ENCODE measurements at places on chromosomes 16 and 17.
A peak's percentile ranks its signal among the peaks of the same experiment; 100 is the strongest.

GRCh38 chr17:4001048-4001590 is 36.9 kb upstream of the ATP2A3 start:
- DNase-seq: no peak

DNA sequence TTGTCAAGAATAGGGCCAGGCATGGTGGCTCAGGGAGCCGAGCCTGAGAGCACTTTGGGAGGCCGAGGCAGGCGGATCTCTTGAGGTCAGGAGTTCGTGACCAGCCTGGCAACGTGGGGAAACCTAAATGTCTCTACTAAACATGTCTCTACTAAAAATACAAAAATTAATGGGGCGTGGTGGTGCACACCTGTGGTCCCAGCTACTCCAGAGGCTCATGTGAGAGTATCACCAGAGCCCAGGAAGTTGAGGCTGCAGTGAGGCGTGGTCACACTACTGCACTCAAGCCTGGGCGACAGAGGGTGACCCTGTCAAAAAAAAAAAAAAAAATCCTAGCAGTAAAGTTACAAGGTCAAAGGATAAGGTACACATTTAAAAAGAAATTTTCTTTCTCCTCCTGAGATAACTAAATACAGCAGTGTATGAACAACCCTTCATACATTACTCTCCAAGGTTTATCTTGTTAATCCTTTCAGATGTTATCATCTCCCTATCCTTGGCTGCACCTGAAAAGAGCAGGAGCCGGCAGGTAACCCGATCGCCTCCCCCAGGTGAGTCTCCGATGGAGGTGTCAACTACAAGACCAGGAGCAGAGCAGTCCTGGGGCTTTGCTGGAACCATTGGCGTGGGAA is 122.3 kb downstream of the GOSR1 start:
- DNase-seq: no peak

DNA sequence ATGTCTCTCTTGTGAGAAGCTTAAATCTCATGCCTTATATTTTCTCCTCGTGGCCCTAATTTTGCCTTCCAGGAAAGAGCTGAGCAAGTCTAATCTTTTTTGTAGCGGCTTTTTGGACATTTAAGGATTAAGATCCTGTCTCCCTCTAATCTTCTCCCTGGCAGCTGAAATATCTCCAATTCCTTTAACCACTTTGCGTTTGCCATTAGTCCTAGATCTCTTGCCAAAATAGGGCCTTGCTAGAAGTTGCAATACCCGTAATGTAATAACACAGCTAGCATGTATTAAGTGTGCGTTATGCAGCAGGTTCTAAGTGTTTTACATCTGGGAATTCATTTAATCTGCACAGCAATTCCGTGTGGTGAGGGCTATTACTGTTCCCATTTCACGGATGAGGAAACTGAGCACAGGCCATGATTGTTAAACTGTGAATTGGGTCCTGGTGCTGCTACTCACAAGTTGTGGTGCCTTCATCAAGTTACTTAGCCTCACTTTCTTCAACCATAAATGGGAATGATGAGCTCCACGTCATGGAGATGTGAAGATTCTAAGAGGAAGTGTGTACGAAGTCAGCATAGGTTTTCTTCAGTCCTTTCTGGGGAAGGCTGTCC is 198.9 kb upstream of the ASIC2 start:
- DNase-seq: no peak

DNA sequence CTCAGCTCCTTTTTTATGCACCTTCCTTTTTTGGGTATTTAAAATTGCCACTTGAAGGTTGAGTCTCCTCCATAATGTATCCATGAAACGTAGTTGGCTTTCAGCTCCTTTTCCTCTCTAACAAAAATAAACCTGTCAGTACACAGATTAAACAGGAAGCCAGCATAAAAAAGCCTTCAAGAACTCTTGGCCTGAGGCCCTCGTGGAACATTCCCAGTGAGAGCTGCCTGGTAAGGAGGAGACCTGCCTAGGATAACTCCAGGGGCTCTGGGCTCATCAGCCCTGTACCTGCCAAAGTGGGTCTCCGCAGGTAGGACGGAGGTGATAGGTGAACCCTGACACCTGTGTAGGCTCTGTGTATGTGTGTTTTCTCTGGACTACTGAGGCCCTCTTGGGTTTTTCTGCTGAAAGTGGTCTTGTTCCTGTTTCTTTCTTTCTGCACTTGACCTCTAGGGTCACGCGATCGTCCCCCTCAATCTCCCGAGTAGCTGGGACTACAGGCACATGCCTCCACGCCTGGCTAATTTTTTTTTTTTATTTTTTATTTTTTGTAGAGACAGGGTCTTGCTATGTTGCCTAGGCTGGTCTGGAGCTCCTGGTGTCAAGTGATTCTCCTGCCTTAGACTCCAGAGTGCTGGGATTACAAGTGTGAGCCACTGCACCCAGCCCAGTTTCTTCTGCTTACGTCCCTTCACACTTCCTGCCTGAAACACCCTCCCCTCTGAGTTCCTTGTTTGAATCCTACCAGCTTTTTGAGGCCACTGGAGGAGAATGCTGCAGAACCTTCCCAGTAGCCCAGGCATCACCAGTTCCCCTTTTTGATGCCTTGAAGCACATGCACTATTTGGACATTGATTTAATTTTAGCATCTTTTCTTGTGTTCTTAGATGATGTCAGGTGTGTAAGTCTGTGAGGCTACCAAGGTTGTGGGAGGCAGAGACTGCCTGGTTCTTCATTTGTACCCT is 9.8 kb downstream of the PGS1 start:
- DNase-seq: no peak

DNA sequence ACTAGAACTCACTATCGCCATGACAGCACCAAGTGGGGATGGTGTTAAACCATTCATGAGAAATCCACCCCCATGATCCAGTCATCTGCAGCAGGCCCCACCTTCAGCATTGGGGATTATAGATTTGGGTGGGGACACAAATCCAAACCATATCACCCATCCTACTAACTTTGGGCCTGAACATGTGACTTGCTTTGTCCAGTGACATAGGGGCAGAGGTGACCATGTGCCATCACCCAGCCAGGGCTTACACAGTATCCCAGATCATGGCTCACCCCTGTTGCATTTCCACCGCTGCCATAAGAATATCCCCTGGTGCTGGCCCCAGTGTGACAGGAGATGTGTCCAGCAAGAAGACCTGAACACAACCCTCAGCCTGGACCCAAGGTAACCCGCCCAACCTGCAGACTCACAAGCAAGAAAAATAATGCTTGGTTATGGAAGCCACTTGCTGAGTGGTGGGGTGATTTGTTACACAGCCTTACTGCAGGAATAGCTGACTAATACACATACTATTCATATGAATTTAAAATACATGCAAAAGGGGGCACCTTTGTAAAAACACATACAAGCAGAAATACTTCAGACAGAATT is 130.9 kb downstream of the GSG1L start:
- DNase-seq: no peak

- DNase-seq: peak; percentile 80
These were observed 20.9 kb upstream of the KRT19 start for GRCh38 chr17:41548844-41549595.

DNA sequence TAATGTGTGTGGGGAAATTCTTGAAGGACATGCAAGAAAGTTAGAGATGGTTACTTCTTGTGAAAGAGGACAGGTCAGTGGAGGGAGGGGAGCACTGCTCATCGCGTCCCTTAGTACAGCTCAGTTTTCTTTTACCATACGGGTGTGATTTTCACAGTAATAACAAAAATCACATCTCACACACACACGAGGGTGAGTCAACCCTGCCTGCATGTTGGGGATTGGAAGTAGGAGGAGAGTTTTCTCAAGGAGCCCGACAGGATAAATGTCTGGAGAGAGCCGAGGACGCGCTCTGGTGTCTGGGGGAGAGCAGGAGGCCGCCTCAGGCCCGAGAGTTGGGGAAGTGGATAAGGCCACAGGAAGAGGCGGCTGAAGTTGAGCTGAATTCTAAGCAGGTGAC is 16.4 kb downstream of the PLCD3 start:
- DNase-seq: no peak

DNA sequence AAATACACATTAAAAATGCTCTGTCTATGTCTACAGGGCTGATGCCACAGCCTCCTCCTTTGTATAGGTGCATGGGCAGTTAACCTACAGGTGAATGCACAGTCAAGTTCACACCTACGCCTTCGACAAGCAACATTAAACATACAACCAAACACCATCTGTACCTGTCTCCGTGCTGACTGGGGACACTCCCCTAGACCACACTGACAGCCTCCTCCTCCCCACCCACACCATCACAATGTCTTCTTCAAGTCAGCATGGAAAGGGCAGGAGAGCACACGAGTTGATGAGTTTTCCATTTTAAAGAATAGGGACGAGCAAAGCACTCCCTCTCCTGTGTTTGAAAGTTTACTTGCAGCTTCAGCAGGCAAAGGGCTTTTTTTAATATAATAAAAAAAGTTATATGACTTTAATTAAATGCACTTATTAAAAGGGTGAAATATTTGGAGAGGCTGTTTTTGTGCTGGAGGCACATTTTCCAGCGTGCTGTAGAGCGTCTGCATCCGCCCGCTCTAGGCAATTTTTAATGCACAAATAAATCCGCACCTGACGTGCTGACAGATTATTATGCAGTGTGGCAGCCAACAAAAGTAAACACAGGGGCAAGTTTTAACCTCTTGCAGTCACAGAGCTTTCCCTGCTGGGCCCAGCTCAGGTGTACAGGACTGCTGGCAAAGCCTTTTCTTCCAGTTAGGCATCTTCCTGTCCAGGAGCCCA is 367.9 kb downstream of the SOX9 start:
- no peak for DNase-seq

DNA sequence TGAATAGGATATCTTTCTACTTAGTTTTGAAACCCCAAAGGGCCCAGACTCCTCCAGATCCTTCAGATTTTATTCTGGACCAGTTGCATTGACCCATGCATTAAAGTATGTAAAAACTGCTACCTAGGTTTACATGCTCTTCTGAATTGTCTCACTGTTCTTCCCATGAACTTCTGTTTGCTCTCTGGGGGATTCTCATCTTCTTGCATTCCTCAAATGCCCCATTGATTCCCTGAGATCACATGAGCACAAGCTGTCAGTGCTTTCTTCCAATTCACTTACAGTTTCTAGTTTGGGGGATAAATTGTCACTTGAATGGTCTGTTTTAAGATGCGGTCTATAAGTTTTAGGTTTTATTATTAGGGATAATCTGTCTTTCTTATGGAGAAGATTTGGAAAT is 188.9 kb upstream of the KIF2B start:
- DNase-seq: no peak

GRCh38 chr16:2751577-2752034 is 832 bp upstream of the SRRM2 start:
- no peak for DNase-seq

DNA sequence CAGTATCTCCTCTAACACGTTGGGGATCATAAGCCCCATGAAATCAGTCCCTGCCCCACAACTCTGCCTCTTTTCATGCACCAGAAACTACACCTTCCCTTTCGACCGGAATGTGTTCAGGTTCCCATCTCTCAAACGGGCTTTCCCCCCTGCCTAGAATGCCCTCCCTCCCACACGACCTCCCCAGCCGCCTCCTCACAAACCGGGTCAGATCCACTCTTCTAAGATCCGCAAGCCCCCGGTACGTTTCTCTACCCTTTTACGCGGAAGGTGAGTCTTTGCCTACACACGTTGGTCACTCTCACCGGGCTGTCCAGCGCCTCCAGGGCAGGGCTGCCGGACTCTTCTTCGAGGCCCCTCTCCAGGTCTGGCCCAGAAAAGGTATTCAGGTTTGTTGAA is 708 bp downstream of the DHX33 start:
- peak; percentile 23 for DNase-seq

DNA sequence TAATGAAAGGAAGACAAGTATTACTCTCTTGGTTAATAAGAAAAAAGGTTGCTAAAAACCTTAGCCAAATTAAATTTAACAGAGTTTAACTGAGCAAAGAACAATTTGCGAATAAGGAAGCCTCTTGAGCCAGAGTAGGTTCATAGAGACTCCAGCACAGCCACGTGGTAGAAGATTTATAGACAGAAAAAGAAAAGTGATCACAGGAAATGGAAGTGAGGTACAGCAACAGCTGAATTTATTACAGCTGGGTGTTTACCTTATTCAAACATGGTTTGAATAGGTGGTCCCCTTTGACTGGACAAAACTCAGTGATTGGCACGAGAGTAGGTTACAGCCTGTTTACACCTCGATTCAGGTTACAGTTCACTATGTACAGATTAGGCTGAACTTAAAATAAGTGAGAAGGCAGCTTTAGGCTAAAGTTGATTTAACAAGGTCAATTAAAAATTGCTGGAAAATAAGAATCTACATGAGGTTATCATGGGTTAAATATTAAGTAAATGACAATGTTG is 3.3 kb upstream of the CCL15 start:
- DNase-seq: no peak

DNA sequence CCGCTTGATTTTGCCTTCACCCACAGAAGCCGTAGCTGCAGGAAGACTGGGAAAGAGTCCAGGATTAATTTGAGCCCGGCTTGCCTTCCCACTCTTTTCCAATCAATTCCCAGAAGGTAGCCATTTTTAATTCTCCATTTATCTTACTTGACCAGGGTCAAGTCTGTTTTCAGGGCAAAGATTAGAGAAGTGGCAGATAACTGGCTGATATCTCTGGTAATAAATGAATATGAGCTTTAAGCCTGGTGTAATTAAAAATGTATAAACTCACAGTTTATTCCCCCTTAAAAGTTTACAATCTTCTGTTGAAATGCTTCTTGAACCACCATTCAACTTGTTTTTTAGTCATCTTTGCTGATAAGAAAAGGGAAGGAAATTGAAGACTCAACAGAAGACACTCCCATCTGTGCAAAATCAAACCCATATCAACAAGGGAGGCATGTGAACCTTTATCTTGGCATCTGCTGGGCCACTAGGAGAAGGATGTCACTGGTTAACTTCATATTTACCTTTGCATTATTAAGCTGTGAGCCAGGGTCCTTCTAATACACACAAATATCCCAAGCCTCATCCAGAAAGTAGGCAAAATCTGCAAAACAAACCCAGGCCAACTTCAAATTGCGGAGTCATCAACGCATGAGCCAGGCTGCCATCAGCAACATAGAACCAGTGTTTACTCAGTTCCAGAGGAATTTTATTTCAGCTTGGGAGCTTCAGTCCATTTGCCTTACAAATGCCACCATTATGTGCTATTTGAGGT is 314.6 kb upstream of the MAF start:
- no peak for DNase-seq
